ENCODE measurements at places on chromosomes 7 and 10.

DNA sequence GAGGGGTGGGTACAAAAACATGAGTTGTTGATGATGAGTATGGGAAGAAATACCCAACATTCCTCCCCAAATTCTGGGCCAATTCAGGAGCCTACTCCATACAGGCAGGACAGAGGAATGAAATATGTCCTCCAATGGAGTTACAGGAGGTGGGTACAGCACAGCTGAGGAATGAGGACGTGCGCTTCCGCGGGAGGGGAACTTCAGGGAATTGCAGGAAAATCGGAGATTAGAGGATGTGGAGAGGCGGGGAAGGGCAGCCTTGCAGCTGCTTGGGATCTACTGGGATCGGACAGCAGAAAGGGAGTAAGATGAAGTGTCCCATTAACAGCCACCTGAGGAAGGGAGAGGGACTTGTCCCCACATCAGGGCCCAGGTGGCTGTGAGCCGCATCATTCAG is 50.2 kb downstream of the PDIA4 start:
- no peak for DNase-seq

DNA sequence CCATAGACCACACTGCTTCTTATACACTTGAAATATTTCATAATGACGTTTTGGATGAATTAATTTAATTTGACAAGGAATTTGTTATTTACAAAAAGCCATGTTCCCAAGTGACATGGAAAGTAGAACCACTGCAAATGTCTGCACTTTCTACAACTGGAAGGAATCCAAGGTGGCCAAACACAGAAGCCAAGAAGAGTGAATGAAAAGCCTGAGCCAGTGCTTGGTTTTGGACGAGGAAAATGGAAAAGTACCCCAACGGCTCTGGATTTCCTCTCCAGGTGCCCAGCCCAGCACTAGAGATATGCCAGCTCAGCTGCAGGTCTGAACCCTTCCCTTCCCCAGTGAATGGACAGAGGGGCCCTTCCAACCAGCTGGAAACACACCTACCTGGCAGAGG is 279.4 kb downstream of the TNS3 start:
- DNase-seq, result no peak

GRCh38 chr7:18393465-18394118 is 102.0 kb upstream of the HDAC9 start:
- DNase-seq, result no peak

DNA sequence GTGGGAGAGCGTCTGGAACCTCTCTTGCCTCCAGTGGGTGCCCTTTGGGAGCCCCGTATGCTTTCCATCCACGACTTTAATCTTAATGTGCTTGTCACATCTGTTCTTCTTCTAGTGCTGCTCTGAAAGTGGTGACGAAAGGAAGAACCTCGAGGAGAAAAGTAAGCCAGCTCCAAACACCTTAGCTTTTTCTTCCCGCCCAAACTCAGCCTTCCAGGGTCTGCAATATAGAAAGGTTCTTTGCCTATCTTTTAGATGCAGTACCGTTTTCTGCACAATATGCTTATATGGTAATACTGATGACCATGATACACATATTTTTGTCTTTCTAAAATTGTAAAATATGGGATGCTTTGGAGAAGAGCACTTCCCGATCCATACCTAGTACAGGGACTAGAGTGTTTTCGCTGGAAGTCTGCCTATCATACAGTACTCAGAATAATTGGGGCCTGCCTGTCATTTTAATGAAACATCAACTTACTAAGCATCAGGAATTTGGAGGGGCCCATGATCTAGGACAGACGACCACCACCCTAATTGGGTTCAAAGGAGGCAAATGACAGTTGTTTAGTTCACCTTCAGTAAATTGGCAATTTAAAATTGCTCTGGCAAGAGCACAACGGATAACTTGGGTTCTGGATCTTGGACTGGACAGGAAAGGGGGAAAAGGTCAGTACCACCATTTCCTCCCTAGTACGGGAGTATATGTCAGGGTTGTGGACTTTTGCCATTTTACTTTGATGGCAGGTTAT is 884 bp downstream of the RINT1 start:
- no peak for DNase-seq

DNA sequence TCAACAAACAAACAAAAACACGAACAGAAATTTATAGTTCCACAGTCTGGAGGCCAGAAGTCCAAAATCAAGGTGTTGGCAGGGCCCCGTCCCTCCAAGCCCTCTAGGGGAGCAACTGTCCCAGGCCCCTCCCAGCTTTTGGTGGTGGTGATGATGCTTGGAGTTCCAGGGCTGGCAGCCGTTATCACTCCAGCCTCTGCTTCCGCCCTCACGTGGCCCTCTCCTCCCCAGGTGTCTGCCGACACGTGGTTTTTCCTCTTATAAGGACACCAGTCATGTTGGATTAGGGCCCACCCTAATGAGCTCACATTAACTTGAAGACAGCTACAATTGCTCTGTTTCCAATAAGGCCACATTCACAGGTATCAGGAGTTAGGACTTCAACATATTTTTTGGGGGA is 49.7 kb downstream of the MICALL2 start:
- DNase-seq, result no peak

GRCh38 chr7:23012908-23013714 is 819 bp downstream of the HYCC1 start:
- peak; percentile 7 for DNase-seq

- no peak for DNase-seq
These were observed 3.9 kb downstream of the CXCL12 start for GRCh38 chr10:44380829-44381600.

DNA sequence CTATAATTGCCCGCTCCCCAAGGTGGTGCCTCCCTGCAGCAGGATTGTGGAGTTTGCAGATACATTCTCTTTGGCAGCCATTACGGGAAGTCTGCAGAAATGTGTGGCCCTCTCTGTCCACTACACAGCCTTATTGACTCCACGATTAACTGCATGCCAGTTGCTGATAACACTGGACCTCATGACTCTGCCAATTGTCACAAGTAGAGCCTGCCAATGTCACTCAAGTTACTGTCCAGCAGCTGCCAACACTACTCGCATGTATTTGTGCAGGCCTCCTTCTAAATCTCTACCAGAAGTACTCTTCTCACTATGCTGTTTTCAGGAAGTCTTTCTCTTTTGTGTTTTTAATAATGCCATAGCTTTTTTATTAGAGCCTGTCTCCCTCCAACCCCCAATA is 128.8 kb downstream of the PPP1R3A start:
- no peak for DNase-seq

DNA sequence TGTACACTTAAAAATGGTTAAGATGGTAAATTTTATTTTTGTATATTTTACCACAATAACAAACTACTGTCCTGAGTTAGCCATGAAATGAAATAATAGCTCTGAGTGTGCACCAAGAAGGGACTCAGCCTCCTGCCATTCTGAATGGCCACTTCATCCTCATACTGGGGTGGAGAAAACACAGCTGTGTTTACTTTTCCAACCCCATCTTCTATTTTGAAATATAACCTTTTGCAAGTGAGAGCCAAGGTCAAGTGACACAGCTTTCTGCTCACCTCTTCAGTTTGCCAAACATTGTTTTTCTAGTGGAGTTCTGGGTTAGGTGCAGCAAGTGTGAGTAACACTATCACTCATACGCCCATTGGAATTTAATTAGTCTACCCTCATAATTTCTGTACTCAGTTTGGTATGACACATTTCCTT is 107.4 kb upstream of the GLCCI1 start:
- no peak for DNase-seq

DNA sequence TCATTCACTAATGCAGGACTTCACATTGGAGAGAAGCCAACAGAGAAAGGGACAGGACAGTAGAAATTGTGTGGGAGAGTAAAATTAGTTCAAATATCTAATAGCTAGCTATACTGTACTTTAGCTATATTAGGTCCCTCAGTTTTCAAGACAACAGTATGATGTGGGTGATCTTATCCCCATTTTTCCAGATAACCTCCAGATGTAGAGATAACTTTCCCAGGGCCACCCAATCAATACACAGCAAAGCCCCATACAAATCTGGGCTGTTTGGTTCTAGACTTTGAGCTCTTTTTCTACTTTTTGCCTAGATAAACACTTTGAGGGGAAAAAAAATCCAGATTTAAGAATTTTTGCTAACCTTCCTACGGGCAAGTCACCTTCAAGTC is 482 bp upstream of the CLDN12 start:
- no peak for DNase-seq

DNA sequence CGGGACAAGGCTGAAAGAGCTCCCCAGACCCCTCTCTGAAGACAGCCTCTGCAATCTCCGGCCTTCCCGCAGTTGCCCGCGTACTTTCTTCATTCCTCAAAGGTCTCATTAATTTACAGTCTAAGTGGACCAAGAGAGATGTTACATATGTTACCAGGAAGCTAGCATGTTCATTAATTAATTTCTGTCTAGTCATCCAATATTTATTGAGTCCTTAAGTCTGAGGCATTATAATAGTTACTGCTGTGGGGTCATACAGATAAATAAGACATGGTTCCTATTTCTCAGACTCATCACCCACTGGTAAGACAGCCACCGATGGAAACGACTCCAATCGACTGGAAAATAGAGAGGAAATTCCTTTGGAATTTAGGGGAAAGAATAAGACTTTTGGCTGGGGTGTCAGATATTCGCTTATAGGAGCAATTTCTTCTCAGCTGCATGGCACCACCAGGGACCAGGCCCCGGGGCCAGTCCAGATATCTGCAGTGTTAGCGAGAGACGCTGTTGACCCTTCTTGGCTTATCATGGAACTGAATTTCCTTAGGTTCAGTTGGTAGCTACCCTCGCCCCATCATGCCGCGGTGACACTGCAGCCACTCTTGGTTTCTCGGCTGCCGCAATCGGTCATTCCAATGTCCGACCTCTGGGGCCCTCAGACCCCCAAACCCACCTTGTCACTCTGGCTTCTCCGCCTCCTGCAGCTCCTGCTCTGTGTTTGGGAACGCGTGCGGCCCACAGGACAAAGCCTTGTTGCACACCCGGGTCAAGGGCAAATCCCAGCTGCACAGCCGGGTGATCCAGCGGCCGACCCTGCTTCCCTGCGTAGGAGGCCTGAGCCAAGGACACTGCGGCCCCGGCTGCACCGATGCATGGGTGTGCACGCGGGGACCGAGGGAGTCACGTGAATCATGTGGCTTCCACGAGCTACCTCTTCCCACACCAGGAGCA is 383.2 kb downstream of the DNAJB6 start:
- no peak for DNase-seq

DNA sequence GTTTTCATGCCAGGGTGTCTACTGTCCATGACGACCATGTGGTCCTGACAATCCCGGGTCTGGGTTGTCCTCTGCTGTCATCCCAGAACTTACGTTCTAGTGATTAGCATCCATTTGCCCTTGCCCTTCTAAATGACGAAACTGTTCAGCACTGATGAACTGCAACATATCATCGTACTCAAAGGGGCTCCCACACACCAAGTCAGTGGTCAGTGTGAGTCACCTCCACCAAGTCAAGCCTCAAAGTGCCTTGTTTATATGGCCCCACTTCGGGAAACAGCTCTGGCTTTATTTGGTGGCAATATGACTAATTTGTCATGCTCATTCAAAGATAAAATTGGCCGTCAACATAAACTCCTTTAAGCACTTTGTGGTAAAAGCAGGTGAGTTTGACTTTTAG is 110.7 kb downstream of the FRMD4A start:
- no peak for DNase-seq

- no peak for DNase-seq
These were observed 505 bp downstream of the NUDCD3 start for GRCh38 chr7:44489955-44490350.

- no peak for DNase-seq
These were observed 17.3 kb upstream of the SAMD9L start for GRCh38 chr7:93165447-93165846.

DNA sequence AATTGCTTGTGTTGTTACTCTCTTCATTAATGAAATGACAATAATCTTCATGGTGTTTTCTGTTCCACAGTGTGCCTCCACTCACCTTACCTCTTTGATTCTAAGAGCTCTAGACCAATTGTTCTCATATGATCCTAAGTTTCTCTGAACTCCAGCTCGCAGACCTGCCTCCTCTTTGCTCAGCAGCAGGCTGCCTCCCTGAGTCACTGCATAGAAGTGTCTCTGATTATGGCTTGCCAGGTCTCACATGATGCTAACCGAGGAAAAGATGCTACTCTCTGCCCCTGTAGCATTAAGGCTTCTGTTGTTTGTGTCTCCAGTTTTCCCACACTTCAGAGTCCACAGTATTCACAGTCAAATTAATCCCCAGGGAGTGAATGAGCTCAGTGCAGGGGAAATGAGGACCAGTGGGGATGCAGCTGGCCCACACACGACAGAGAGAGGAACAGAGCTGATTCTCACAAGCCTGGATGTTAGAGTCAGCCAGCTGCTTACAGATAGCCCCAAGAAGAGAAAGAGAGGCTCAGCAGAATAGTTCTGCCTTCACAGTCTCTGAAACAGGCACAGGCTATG is 145.9 kb upstream of the EGR2 start:
- no peak for DNase-seq

- no peak for DNase-seq
These were observed 42.5 kb upstream of the LRGUK start for GRCh38 chr7:134084488-134085144.

- no peak for DNase-seq
These were observed 218.3 kb downstream of the TRIL start for GRCh38 chr7:28739826-28740225.

GRCh38 chr7:17773289-17773626 is 167.0 kb downstream of the SNX13 start:
- DNase-seq, result no peak

GRCh38 chr10:59033622-59034021 is 142.8 kb upstream of the PHYHIPL start:
- no peak for DNase-seq

GRCh38 chr7:131603932-131604331 is 47.5 kb upstream of the PODXL start:
- DNase-seq, result no peak

All from stimulated activated CD8-positive, alpha-beta memory T cell treated with anti-CD3 and anti-CD28 coated beads, Interleukin-4, amount 100 ng/mL, for 24 hours (primary cell).